ENCODE measurements at places on chromosomes 2 and 18. TPM values are rescaled to one million over a fixed set of nuclear protein-coding genes. Genes with fewer than 3 reads are reported as not detected.

DNA sequence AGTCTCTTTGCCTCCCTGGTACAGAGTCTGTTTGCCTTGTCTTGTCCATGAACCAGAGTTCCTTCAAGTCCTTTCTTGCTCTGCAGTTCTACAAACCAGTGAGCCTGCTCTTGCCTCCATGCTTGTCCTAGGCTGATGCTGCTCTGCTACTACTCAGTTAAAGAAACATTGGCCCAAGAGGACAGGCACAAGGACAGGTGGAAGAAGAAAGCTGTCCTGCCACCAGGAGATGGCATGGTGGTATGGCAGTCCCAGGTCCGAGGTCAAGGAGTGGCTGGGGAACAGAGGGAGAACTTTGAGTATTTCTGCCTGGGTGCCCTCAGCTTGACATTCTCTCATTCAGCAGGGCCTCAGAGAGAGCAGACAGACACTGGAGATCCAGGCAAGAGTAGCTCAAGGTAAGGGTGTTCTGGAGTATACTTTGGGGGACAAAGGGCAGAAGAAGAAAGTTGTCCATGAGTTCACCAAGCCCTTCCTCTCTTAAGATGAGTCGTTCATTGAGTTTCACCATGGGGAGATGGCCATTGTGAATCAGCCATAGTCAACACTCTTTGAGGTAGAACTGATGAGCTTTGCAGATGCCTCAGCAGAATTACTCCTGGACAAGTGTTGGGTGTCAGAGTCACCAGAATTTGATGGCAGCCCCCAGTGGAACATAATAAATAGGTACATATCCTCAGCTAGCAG lies 20.4 kb downstream of the TTC32 start:
- H3K36me3 ChIP-seq: no peaks in the 10 kb centered on the region
- DNase-seq: no peak
- no peak overlapping the region for H3K27ac ChIP-seq
- no peak overlapping the region for H3K4me3 ChIP-seq

- no peak overlapping the region for H3K4me3 ChIP-seq
- no peaks in the 10 kb centered on the region for H3K27me3 ChIP-seq
- H3K36me3 ChIP-seq: no peaks in the 10 kb centered on the region
- H3K27ac ChIP-seq: no peak overlapping the region
- H3K4me1 ChIP-seq: no peaks in the 10 kb centered on the region
Observed at GRCh38 chr2:77808599-77808998, 286.4 kb upstream of the LRRTM4 start.

GRCh38 chr2:228367356-228367755 lies 185.9 kb upstream of the SPHKAP start:
- no peak overlapping the region for H3K27ac ChIP-seq
- H3K27me3 ChIP-seq: no peaks in the 10 kb centered on the region
- no peaks in the 10 kb centered on the region for H3K36me3 ChIP-seq
- H3K4me1 ChIP-seq: no peaks in the 10 kb centered on the region
- DNase-seq: no peak
- no peak overlapping the region for H3K4me3 ChIP-seq

- no peaks in the 10 kb centered on the region for H3K27me3 ChIP-seq
- no peak overlapping the region for H3K4me3 ChIP-seq
- H3K36me3 ChIP-seq: no peaks in the 10 kb centered on the region
- H3K4me1 ChIP-seq: no peaks in the 10 kb centered on the region
- no peak for DNase-seq
Observed at GRCh38 chr2:72765997-72766609, 59.7 kb downstream of the EXOC6B start.

Gene APOB
- 0.61 TPM for total RNA-seq

Gene HOXD9
- total RNA-seq: not detected

Gene RAB17
- 83.8 TPM for total RNA-seq

Gene BCL2
- total RNA-seq: 4.5 TPM

Gene ABI2
- 130 TPM for total RNA-seq
